Right ventricle myocardium superior (tissue), 1 donor: ENCODE measurements at places on chromosomes 11 and 22. TPM values are rescaled to one million over a fixed set of nuclear protein-coding genes. Genes with fewer than 3 reads are reported as not detected.

- no peak for DNase-seq
These were observed 208.4 kb downstream of the NXPE2 start for GRCh38 chr11:114886644-114887265.

The CCDC15 gene
- 0.24 TPM for total RNA-seq

The SCUBE2 gene
- 1.9 TPM for total RNA-seq

- DNase-seq = no peak
These were observed 64.6 kb downstream of the PPFIBP2 start for GRCh38 chr11:7578276-7578955.

DNA sequence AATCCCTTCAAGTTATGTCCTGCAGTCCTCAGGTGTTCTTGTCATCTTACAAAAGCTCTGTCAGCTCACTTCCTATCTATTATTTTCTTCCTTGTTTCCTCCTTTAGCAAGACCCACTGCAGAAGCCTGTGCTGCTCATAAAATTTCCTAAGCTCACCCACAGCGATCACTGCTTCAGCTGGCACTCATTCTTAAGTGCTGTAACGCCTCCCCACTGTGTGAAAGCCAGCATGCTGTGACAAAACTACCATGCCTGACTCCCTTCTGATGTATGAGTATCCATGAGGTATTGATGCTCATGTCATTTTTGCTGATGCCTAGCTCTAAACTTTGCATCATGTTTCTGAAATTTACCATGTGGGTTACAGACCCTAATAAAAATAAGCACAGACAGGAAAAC is 41.5 kb upstream of the CNTN5 start:
- DNase-seq = no peak

The C22orf15 gene
- total RNA-seq = not detected

The CDKN1C gene
- 37.7 TPM for total RNA-seq

DNA sequence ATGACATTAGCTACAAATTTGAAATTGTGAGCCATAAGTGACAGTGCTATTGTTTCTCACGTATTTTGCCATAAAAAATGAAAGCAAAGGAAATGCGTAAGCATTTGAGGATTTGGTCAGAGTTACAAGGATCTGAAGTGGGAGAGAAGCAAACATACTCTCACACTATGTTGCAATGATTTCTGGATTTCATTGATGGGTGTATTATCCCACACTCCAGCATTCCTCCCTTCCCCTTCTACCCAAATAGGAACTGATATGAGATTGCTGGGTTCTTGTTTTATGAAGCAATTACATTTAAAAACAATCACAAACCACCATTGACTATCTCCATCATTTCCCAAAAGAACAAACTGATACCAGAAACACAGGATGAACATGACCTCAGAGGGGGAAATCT is 314.0 kb upstream of the CTSC start:
- no peak for DNase-seq

DNA sequence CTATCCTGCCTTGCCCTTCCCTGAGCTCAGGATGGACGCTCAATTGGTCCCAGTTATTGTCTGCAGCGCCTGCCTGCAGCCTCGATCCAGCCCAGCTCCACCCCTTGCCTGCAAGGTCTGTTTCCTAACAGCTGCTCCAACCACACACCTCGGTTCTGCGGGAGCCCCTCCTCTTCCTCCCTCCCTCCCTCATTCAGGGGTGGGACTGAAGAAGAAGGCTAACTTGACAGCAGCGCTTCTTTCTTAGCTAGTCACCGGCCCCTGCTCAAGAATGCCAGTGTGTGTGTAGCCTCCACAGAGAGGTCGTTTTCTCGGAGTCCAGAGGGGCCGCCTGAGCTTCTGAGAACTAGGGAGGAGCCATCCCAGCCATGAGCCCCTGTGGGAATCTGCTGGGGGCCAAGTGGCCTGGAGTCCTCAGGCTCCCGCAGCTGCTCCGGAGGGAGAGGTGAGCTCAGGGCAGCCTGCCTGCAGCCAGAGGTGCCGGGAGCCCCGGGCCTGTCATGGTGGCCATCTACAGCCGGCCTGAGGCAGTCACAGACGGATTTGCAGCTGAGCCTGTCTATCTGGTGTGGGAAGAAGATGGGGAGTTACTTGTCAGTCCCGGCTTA is 36.1 kb downstream of the LIMK2 start:
- DNase-seq = peak; percentile 79

- no peak for DNase-seq
These were observed 3.4 kb upstream of the PTPN5 start for GRCh38 chr11:18794956-18795355.

- no peak for DNase-seq
These were observed 75.3 kb downstream of the PKNOX2 start for GRCh38 chr11:125239585-125240560.

The CWC15 gene
- total RNA-seq = 74.8 TPM

GRCh38 chr11:96293598-96294021 is 49.4 kb downstream of the MAML2 start:
- DNase-seq = no peak

DNA sequence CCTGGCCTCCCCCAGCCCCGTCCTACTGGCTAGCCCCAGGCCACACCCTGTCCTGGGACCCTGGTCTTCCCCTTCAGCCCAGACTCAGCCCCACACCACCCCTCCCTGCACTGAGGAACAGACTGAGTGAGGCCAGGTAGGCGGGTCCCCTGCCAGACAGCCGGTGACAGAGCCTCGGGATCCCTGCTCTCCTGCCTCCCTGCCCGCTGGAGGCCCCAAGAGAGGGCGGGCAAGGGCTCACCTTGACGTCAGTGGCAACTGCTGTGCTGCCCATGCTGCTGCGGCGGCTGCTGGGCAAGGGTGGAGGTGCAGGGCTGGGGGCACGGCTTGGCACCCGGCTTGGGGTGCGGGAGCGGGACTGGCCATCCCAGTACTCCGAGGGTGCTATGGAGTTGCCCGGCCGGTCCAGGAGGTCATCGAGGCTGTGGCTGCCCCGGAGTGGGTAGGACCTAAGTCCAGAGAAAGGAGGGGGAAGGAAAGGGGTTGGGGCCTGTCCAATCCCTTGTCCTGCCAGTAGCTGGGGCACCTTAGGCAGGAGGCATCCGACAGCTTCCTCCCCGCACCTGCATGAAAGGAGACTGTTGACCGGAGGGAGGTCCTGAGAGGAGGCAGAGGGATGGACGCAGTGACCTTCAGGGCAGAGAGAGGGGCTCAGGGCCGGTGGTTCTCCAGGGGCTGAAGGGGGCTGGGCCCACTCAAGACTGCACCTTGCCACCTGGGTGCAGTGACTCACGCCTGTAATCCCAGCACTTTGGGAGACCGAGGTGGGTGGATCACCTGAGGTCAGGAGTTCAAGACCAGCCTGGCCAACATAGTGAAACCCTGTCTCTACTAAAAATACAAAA is 2.2 kb upstream of the SLC16A8 start:
- peak; percentile 13 for DNase-seq

The RASGRP2 gene
- 38.4 TPM for total RNA-seq

GRCh38 chr11:44885065-44885810 is 65.4 kb downstream of the TP53I11 start:
- no peak for DNase-seq

DNA sequence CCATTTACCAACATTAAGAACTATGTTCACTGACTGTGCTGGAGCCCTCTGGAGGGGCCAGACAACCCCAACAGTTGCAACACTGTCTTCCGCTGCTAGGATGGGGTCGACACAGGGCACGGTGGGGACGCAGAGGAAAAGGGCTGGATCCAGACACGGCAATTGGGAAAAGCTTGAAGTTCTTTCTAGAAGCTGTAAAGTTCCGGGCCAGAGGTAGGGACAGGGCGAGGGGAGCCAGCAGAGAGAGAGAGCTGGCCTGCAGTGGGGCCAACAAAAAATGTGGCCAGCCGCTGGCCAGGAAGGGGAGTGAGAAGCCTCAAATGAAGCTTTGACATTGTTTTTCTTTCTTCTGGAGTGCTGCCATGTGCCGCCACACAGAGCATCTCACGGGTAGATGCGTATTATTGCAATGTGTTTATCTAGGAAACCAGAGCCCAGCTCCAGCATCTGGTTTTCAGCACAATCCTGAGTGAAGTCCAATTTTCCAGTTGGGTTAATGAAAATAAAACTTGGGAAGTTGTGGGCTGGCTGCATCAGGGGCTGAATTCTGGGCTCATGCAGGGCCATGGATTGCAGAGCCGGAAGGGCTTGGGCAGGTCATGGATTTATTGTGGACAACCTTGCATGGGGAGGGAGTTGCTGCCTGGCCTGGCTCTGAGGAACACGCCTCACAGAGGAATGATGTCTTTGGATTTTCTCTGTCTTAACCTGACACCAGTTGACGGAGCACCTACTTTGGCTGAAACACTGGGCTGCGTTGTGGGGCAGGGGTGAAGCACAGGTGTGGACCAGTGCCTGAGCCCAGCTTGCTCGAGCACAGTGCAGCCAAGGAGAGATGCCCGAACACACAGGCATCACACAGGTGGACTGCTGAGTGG is 67.6 kb upstream of the AMPD3 start:
- peak; percentile 74 for DNase-seq

The DRD2 gene
- not detected for total RNA-seq

GRCh38 chr22:27218012-27218920 is 560.9 kb downstream of the MIAT start:
- peak; percentile 64 for DNase-seq

The SLC22A12 gene
- total RNA-seq = not detected

- no peak for DNase-seq
These were observed 104.4 kb downstream of the MICAL2 start for GRCh38 chr11:12214751-12215150.

DNA sequence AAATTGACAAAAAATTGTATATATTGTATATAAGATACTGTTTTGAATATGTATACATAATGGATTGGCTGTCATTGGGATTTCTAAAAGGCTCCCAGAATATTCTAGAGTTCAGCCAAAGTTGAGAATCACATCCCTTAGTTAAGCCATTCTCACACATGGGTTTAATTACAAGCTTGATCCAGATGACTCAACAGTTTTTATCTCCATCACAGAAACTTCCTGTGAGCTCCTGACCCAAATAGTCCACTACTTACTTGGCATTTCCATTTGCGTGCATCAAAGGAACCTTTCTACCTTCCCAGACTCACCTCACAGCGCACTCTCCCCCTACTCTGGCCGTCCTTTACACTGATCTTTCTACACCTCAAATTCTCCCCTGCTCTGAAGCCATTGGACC is 184.8 kb upstream of the ARHGAP20 start:
- no peak for DNase-seq

DNA sequence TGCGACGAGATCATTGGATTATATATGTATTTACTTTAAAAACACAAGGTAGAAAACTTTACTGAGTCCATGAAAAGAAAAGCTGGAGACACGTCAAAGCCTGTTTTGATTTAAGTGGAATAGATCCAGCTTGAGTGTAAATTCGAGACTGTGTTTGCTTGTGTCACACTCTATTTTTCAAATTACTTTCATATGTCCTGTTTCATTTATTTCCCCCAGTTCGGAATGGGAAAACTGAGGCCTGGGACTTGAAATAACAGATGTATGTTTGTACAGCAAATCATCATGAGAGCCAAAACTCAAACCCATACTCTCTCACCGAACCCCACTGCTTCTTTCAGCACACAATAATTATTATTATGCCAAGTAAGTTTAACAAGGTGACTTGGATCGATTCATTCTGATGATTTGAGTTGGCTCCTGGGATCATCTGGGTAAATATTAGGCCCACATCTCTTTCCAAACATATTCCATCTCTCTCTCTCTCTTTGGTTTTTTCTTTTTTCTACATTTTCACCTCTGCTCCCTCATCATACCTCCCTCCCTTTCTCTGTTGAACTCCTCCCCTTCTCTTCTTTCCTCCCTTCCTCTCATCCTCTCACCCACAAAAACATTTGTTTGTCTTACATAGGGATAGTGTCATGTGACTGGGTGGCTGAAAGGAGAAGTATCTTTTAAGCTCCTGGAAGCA is 21.2 kb downstream of the FZD4 start:
- DNase-seq = no peak

DNA sequence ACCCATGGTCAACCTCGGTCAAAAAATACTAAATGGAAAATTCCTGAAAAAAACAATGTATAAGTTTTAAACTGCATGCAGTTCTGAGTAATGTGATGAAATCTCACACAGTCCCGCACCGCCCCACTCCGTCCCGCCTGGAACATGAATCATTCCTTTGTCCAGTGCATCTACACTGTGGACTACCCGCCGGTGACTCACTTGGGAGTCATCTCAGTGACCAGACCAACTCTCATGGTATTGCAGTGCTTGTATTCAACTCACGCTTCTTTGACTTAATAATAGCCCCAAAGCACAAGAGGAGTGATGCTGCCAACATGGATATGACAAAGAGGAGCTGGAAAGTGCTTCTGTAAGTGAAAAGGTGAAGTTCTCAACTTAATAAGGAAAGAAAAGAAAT is 48.8 kb downstream of the ARHGAP32 start:
- DNase-seq = peak; percentile 81

GRCh38 chr22:43670513-43670912 is 141.6 kb downstream of the EFCAB6 start:
- no peak for DNase-seq

DNA sequence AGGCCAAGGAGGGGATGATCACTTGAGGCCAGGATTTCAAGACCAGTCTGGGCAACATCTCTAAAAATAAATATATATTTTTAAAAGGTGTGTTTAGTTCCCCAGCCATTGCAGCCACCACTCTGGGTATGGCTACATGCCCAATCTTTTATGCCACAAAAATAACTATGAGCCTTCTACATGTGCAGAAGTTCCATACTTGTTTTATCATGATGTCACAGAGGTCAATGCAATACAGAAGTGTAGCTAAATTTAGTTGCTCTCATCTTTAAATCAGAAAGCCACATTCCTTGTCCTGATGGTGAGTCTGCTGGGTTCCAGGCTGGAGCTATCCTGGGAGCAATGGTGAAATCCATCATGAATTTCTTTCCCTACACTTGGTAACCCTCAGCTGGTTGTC is 436.3 kb downstream of the DYNC2H1 start:
- DNase-seq = no peak

- no peak for DNase-seq
These were observed 70.3 kb downstream of the KIRREL3 start for GRCh38 chr11:126930091-126930841.

The TP53I11 gene
- 47.4 TPM for total RNA-seq

DNA sequence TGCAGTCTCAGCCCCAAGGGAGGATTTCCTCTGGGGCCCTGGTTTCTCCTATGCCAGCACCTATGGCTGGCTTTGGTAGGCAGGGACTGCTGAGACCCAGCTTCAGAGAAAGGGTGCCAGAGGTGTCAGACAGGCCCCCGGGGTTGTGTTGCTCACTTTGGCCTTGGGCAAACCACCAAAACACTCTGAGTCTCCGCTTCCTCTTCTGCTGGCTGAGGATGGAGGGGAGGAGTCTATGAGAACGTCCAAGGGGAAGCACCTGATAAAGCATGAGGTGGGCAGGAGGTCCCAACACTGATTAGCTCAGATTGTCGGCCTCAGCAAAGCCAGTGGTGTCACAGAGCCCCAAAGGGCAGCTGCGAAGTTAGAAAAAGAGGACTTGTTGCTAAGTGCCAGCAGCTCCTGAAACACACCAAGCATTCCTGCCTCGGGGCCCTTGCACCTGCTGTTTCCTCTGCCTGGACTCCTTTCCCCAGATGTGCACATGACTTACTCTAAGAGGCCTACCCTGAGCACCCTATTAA is 10.5 kb downstream of the SMTNL1 start:
- DNase-seq = no peak
